Right atrium auricular region (tissue), 2 donors: ENCODE measurements at places on chromosomes 4 and X. TPM values are rescaled to one million over a fixed set of nuclear protein-coding genes. Genes with fewer than 3 reads are reported as not detected.

SPANXN4 gene
- total RNA-seq, result not detected

FGF2 gene
- total RNA-seq, result 4.3 TPM

RNF150 gene
- total RNA-seq, result 26.2 TPM

GRCh38 chr4:185997296-185997695, 71.7 kb upstream of the TLR3 start:
- DNase-seq, result no peak

MRFAP1 gene
- 176 TPM for total RNA-seq

DNA sequence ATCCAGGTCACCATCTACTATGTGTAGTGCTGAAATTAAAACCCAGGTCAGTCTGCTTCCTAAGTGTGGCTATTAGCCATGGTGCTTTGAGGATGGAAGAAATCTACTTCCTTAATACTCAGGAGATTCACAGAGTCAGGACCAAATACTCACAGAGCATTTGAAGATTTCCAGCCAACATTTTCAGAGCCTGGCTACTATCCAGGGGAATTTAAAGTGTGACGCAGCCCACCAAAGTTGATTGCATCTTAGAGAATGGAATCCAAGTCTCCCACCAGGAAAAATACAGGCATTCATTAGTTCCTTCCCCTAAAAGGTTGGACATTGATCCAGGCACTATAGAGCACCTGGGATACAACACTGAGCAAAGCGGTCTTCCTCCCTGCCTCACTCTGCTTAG, 83.8 kb downstream of the HS3ST1 start:
- no peak for DNase-seq

USP53 gene
- 51.5 TPM for total RNA-seq

- DNase-seq, result no peak
These were observed 694.5 kb upstream of the SLIT2 start for GRCh38 chr4:19557161-19557560.

ARSD gene
- total RNA-seq, result 6.1 TPM

DNA sequence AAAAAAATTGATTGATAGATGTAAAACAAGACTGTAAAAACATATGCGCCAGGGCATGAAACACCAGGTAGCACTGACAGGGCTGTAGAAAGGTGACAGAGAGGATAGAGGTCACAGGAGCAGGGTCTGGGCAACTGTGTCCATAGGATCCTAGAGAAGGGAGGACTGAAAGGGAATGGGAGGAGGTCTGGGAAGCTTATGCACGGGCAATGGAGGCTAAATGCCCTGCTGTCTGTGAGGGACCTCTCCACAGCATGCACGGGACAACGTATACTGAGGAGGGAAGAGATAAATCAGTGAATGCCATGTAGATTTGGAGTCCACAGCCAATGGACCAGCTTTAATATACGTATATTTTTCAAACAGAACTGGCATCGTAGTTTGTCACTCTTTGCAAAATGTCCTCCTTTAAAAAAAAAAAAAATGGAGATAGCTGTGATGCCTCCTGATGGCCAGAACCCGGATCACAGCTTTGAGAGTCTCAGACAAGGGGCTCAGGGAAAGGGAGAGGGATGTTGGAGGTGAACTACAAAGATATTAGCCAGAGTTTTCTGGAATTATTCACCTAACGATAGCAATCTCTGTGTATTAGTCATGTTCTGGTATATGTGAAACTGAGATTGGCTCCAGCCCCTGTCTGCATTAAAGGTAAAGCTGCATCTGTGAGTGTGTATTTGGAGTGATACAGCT, 16.0 kb downstream of the RAB40A start:
- no peak for DNase-seq

UGT2A1 gene
- not detected for total RNA-seq

AKAP4 gene
- not detected for total RNA-seq

IL9R gene
- not detected for total RNA-seq

MAGEB1 gene
- total RNA-seq, result not detected

DNA sequence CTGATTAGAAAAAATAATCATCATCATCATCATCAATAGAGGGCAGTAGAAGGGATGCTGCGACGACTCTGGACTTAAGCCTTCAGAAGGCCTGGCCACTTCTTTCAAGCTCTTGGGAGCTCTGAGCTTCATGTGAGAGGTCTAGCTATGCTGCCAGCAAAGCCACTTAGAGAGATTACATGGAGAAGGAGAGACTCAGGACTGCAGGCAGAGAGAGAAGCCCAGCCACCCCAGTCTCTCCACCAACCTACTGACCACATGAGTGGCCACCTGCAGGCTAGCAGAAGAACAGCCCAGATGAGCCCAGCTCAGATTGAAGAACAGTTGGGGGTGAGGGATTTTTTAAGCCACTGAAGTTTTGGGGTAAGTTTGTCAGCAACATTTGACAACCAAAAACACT, 17.1 kb upstream of the TMEM150C start:
- DNase-seq, result no peak

SFRP2 gene
- 1.5 TPM for total RNA-seq

DNA sequence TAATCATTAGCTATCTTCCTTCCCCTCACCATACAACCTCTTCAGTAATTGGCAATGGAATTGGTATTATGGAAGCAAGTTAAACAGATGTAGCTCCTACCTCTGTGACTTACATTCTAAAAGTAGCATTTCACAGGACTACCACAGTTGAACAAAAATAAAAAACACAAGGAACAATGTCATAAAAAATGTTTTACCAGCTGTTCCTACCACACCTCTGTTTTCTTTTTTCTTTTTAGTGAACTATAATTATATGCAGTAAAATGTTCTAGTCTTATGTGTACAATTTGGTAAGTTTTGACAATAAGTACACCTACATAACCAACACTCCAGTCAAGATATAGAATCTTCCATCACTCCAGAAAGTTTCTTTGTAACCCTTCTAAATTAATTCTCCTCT, 54.1 kb upstream of the GEMIN8 start:
- no peak for DNase-seq

G3BP2 gene
- 65.4 TPM for total RNA-seq

IL21 gene
- total RNA-seq, result not detected

DNA sequence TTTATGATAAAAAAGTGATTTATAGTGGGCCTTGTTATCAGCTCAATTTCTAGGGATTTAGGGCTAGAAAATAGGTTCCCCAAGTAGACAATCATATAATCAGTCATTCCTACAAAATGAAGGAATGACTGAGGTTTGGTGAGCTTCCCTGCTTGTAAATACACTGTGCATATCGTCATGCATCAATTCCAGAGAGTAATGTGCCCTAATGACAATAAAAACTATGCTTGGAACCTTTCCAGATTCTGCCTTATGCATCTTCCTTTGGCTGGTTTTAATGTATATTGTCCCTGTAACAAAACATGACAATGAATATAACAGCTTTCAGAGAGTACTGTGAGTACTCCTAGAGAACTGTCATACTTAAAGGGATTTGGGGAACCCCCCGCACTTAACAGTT, 1310.9 kb downstream of the PCDH7 start:
- DNase-seq, result no peak

DNA sequence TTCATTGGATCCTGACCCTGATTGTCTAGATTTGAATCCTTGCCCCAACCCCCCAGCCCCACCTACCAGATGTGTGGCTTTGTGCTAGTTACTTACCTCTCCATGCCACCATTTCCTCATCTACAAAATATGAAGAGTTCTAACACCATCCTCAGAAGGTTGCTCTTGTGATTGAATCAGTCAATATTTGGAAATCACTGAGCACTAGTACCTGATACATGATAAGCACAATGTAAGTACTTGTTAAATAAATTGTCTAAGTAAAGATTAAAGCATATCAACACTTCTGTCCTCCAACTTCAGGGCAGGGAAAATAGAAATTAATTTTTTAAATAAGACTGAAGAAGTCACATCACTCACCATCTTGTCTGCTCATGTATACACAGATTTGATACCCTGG, 249.6 kb upstream of the KLF3 start:
- no peak for DNase-seq

DNA sequence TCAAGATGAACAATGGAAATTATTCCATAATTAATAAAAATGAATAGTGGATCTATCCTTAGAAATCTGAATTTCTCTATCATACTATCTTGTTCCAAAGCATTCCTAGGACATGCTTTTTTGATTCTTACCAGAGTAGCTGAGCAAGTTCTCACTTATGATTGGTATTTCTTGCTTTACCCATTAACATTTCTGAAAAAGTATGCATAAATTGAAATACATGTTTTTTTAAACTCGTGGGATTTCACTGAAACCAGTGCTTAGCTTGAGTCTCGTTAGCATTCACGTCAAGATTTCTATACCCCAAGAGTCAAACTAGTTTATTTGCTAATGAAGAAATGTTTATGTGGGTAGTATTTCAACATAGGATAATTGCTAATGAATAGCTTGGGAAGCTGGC, 89.0 kb downstream of the ELOVL6 start:
- no peak for DNase-seq

RAB41 gene
- not detected for total RNA-seq

GRCh38 chrX:148940411-148940996, 440.1 kb downstream of the AFF2 start:
- DNase-seq, result no peak
